ENCODE measurements at places on chromosomes 5 and 9.

DNA sequence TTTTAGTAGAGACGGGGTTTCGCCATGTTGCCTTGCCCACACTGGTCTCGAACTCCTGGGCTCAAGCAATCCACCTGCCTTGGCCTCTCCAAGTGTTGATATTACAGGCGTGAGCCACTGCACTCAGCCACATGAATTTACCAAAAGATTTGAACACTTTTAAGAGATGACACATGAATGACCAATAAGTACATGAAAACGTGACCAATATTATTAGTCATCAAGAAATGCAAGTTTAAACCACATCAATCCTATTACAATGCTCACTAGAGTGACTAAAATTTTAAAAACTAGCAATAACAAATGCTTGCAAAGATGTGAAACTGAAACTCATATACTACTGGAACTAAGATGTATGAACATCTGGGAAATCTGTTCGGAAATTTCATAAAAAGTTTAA lies 54.3 kb downstream of the NR6A1 start:
- no peak for DNase-seq

DNA sequence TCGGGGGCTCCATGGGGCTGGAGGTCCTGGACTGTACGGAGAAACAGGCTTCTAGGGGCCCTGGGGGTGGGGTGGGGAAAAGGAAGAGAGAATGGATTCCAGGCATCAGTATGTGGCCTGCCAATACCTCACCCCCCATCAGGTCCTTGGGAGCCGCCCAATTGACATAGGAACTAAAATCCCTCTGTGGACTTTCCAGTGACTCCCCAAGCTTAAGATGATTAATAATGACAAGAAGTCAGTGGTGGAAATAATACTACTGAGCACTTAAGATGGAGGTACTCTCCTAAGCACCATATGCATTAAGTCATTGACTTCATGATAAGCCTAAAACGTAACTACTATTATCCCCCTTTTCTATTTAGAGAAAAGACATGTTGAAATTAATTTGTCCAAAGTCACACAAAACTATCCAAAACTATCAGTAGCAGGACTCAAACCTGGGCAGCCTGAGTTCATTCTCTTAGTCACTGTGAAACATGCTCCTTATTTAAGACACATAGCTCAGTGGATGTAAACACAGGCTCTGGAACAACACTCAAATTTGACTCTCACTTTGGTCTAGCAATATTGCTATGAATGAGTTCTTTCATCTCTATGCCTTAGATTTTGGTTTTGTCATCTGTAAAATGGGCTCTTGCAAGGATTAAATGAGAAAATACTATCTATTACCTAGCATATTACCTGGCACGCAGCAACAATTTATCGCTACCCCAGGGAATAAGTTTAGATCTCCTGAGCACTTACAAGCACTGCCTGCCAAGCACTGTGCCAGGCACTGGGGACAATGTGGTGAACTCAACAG lies 9.5 kb downstream of the SPRY4 start:
- no peak for DNase-seq

DNA sequence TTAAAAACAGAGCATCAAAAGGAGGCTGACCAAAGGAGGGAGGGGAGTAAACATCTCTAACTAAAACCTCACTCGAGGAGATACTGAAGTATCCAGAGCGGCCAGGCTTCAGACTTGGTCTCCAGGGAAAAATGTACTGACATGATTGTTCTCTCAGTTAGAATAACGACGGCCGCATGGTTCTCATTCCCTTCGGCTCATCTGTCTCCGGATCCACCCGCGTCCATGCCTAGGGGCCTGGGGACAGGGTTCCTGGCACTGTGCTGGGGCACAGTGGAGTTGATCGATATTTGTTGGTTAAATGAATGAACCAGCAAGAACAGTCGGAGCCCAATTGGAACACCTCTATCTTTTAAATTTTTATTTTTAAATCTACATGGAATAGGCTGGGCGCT lies 167.1 kb upstream of the PHYKPL start:
- no peak for DNase-seq

- DNase-seq, result no peak
Measured at GRCh38 chr9:134208981-134209725, 44.8 kb upstream of the RNU6ATAC start.

Measured in large intestine (tissue), 12 donors.